Stimulated activated CD8-positive, alpha-beta memory T cell treated with anti-CD3 and anti-CD28 coated beads, Interleukin-2, amount 100 ng/mL, for 1 hour (primary cell): ENCODE measurements at places on chromosomes 5 and 9.

DNA sequence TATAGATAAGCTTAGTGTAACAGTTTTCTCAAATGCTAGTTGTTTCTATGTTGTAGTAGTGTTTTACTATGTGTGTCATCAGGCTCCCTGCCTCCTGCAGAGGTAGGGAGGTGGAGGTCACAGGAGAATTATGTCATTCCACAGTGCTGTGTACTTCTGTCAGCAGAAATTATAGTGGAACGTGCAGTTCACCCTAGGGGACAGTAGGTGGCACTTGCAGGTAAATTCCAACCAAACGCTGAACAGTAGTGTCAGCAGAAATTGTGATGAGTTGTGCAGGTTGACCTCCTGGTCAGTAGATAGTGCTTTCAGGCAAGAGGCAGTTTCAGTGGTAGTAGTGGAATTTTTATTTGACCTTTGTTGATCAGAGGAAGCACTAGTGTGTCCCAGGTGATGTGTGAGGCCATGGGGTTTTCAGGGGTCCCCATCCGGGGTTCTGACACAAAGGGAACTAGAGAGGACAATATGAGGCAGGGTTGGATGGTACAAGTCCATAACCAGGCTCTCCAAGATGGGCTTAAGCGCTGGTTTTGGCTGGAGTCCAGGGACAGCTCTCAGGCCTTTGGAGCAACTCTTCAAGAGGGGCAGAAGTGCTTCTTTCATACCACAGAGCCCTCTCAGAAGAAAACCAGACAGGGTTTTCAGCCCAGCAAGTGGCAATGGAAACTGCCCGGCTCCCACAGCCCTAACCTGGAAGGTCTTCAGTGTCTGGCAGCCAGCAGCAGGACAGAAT lies 402.9 kb downstream of the CYLC2 start:
- no peak for DNase-seq

- no peak for DNase-seq
Measured at GRCh38 chr9:137892424-137893191, 15.0 kb downstream of the CACNA1B start.

- DNase-seq = no peak
Measured at GRCh38 chr9:112694706-112695555, 23.0 kb downstream of the INIP start.

- no peak for DNase-seq
Measured at GRCh38 chr5:131649161-131649560, 14.1 kb upstream of the RAPGEF6 start.

GRCh38 chr5:153865016-153865415 lies 173.7 kb downstream of the FAM114A2 start:
- DNase-seq = no peak

DNA sequence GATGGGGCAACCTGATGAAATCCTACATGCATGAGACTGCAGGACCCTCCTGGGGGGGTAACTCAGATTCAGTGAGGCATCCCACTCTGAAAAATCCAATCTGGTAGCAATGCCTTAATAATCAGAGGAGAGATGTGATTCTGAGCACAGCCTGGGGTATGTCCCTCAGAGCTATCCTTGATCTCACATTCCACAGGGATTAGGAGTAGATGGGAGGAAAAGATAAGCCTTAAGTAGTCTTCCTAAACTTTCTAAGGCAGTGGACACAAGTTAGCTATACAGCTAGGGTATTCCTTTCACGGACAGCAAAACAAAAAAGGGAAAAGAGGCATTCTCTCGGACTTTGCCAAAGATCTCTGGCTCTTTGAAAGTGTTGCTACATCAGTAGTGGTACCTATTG lies 3.9 kb upstream of the SPATA9 start:
- no peak for DNase-seq

GRCh38 chr5:180889381-180889780 lies 9.6 kb upstream of the BTNL8 start:
- DNase-seq = no peak

GRCh38 chr9:127202461-127203169 lies 62.0 kb upstream of the GARNL3 start:
- no peak for DNase-seq

DNA sequence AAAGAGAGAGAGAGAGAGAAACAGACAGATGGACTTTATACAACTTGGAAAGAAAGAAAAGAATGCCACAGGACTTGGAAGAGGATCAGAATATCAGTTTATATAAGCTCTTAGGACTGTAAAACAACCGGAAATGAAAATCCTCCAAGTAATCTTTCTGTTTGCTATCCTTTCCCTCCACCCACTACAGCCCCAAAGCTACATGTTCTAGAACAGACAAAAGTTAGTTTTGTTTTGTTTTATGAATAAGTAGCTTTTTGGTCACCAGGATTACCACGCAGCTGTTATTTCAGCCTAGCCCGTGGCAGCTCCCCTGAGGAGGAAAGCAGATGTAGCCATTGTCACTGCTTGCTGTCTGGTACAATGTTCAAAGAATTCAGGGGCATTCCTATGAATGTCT lies 66.6 kb downstream of the SH3TC2 start:
- no peak for DNase-seq

GRCh38 chr9:96157675-96158074 lies 144.3 kb downstream of the HSD17B3 start:
- DNase-seq = no peak

- no peak for DNase-seq
Measured at GRCh38 chr9:84935528-84936117, 266.1 kb downstream of the NTRK2 start.

DNA sequence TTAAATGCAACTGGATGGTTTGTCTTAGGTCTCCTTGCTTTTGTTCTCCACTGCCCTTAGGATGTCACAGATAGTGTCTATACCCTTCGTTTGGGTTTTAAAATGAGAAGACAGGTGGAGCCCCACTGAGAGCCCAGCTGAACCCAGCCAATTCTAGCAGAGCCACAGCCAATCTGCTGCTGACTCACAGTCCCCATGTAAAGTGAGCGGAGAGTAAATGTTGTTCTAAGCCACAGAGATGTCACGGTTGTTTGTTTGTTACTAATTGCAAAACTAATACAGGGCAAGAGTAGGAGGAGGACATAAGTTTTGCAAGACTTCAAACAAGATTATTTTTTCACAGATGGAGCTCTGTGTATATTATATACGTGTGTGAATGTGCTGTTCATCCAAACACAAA lies 50.5 kb upstream of the AGXT2 start:
- no peak for DNase-seq

GRCh38 chr5:60463179-60463868 lies 236.6 kb downstream of the DEPDC1B start:
- DNase-seq = no peak

DNA sequence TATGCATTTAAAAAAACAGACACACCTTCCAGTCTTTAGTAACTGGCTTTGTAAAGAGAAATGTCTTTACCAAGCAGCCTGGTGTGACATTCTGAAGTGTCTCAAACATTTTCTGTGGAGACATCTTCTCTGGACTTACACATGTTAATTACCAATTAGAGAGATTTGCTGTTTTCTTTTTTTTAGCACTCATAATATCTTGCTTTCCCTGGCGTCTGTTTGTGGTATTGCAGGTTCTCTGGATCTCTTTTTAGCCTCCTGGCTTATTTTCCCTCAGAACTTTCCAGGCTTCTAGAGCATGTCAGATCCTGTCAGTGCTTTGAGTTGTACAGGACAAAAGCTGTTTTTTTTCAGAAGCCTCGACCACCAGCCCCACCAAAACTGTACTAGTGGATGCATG lies 92.5 kb downstream of the MSX2 start:
- DNase-seq = no peak

GRCh38 chr5:5787373-5787772 lies 364.9 kb downstream of the ICE1 start:
- DNase-seq = no peak

DNA sequence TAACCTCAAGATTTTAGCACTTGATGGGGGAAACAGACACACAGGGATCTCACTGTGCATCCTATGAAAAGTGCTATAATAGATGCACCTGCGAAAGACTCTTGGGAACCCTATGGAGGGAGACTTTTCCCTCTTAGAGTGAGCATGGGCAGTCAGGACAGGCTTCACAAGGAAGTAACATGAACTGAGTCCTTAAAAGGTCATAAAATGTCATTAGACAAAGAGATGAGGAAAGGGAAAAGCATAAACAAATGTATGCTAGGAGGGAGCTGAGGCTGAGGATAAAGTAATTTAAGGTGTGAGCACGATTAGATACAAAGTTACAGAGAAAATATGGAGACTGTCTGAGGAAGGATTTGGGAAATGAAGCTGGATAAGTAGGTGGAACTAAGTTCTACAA lies 60.6 kb upstream of the MIER3 start:
- no peak for DNase-seq

GRCh38 chr5:172284611-172284980 lies 1.0 kb upstream of the UBTD2 start:
- no peak for DNase-seq

DNA sequence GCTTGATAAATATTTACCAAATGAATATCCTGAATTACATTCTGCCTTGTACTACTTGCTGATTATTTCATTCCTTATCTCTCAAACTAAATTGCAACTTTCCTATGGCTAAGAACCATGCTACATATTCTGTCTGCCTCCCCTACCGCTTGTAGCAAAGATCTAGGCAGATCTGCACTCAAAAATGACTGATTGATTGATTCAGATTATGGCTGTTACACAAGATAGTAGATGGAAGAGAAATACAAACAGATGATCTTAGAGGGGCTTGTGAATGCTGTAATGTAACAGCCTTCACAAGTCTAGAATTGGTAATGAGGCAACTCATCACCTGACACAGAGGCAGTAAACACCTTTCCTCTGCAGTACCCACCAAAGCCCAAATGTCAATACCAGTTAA lies 446.1 kb downstream of the PRELID2 start:
- DNase-seq = no peak

DNA sequence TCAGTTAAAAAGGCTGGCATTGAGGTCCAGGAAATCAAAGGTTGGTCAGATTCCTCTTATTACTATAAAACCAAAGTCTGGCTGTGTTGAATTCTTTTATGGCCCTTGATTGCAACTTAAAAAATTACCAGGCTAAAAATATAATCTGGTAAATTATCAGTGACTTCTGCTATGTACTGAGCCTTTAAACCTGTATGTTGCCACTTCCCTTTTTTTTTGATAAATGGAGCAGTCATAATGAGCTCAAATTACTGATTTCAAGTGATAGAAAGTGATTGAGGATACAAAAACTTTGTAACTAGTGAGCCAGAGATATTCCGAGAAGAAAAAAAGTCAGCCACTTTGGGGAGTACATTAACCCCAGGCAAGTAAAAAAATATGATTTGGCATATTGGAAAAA lies 100.1 kb downstream of the GIN1 start:
- no peak for DNase-seq

DNA sequence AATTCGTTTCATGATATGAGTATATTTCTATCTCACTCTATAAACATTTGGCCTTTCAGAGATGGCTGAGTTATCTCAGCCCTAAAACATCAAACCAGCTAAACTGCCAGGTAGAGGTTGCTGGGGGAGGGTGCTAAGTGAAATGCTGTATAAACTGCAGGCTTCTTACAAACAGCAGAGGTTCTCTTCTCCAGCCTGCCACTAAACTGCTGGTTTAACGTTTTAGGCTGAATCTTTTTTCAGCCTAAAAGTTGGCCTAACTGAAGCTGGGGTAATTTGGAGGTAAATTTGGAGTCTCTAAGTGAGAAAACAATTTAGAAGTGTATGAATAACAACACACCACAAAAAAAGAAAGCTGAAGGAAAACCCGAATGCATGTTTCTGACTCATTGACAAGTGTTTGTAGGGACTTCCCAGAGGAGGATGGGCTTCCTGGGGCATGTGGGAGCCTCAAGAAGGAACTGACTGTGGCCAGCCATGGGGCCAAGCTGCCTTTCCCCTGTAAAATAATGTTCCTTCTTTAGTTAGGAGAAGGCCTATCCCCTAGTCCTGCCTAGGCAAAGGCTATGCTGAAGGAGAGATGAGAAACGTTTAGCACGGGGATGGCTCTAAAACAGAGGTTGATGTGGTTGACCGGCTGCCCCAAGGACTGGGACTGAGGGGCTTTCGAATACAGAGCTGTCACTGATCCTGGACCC lies 44.3 kb downstream of the SLC28A3 start:
- DNase-seq = no peak

DNA sequence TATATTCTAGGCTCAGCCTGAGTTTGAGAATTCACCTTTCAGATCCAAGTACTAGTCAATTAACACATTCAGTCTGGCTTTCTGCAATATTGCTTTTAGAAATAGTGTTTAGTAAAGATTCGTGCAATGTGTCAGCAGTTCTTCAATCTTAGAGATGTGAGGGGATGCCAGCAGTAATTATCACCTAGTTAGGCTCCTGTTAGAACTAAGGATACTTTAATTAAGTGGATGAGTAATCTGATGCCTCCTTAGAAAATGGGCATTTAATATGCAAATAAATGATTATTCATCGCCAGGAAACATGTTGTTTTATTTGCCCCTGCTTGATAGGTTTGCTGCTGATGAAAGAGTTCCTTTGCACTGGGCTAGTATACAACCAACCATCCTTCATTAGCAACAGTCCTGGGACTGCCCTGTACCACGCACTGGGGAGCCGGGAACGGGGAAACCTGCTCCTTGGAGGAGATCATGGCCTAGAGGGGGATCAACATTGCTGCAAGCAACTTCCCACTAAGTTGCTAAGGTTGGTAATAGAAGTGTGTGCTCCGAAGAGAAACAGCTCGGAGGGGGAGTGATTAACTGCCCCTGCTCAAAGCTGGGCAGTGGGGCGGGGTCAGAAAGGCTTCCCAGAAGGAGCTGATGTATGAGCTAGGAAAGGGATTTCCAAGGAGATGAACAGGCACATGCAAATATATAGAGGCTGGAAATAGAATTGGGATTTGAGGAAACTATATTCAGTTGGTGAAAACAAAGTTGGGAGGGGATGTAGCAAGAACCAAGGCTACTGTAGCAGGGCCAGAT lies 231.8 kb downstream of the DRD1 start:
- no peak for DNase-seq

DNA sequence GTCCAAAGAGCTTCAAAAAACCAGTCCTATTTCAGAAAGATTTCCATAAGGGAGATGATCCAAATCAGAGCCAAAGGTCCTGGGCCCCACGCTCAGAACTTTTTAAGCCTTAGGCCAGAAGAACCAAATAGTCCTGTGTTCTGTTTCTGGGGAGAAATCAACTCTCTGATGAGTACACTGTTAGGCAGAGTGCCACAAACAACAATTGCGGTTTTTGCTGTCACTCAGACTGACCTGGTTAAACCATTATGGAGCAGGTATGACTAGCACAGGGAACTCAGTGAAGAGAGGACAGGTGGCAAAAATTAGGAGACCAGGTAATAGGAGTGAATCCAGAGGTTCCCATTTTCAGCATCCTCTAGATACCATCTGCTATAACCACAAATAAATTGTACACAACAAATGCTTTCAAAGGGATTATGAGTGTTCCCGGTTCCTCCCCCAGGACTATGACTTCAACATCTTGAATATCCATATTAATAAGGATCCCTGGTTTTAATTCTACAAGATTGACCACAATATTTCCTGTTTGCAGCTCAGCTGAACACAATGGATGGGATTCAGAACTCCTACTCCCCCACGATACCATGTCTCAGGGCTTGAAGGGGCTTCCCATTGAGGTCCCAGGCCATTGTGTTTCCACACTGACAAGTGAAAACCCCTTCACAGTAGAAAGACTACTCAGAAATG lies 52.1 kb upstream of the FREM1 start:
- no peak for DNase-seq

DNA sequence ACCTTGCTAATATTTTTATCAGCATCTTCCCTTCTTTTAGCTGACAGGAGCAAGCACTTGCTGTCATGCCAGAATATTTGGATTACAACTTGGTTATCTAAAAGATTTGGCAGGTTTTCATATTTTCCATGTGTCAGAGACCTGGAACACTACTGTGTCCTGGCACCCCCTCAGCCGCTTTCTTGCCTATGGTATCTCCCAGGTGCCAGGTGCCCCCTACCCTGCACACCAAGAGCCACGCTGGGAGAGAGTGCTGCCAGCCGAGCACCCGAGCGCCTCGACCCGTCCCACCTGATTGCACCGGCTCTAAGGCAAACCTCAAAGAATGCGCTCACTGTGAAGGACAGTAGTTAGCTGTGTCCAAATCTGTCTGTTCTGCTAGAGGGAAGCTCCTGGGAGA lies 84.8 kb downstream of the GTF3C4 start:
- no peak for DNase-seq
